NCI-H1105 treated with DMSO at 0.1 percent for 48 hours (cell line): ENCODE measurements at places on chromosomes 11 and 22.

DNA sequence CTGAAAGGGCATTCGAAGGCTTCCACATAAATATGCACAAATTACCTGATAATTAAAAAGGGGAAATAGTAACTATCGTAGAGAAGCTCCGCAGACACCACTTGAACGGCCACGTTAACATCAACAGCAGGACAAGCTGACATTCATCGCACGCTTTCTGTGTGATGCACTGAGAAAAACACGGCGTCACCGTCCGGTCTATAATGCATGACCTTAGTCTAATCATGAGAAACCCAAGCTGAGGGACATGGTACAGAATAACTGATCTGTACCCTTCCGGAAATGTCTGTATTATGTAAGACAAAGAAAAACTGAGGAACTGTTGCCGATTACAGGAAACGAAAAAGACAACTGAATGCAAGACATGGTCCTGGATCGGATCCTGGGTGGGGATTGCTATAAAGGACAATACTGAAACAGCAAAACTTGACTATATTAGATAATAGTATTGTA, 678 bp upstream of the RANGAP1 start:
- DNase-seq = peak; percentile 18

DNA sequence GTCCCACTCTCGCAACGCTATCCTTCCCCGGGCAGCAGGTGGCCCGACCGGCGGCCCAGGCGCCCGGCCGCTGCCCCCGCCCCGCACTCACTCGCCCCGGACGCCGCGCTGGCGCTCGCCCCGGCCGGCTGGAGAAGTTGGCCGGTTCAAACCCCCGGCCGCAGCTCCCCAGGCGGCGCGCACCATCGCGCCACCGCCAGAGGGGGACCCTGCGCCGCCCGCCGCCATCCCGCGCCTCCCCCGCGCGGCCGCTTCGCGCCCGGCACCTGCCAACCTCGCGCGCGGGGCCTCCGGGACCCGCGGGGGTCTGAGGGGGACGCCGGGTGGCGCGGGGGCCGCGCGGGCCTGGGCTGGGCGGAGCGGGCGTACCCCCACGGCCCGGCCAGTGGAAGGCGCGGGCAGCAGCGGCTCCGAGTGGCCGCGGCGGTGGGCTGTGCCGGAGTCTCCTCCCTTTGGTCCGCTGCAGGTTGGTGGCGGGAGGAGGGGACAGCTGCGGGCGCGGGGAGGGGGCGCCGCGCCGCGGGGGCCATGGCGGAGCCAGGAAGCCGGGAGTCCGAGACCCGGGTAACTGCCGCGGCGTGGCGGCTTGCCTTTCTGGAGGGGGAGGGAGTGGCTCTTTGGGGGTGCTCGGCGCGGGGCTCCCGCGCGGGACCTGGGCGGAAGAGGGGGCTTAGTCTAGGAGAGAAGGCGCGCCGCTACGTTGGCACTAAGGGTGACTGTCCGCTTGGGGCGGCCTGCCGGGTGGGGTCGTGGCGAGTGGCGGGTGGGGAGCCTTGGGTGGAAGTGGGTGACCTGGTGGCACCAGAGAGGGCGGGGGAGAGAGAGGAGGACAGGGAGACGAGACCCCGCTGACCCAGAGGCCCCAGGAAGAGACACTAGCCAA, at the start of the genes MPST and TST:
Gene MPST (plus strand): TSS at position 434 of the 883 bp plus-strand sequence. CDS start 95 bp downstream, at position 529.
Gene TST (minus strand): TSS at position 139 of the 883 bp plus-strand sequence. CDS start 715 bp downstream, outside the sequence.
- peak; percentile 62 for DNase-seq

GRCh38 chr22:42427167-42427566, 5.0 kb downstream of the NFAM1 start:
- DNase-seq = no peak

- peak; percentile 3 for DNase-seq
Measured at GRCh38 chr22:37661160-37661924, 2.8 kb downstream of the PDXP start.

- peak; percentile 43 for DNase-seq
Measured at GRCh38 chr22:37198258-37199102, 10.4 kb upstream of the C1QTNF6 start.

DNA sequence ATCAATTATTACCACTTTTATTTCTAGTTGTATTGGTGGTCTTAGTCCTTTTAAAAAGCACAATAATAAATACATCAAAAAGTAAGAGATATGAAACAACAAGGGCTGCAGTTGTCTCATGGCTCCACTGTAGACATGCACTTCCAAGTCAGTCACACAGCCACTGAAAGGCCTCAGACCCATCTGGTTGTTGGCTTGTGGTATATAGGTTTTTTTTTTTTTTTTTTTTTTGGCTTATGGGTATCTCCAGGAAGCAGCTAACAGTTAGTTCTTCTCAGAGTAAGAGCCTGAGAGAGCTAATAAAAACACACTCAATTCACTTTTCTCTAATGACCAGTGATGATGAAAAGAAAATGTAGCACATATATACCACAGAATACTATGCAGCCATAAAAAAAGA, 6.0 kb upstream of the OR52E6 start:
- no peak for DNase-seq
